ENCODE measurements at places on chromosomes 11 and 22. TPM values are rescaled to one million over a fixed set of nuclear protein-coding genes. Genes with fewer than 3 reads are reported as not detected.

C11orf91 gene
- total RNA-seq: 1.4 TPM

MICAL2 gene
- 222 TPM for total RNA-seq

OR2AT4 gene
- total RNA-seq: not detected

ROBO4 gene
- 474 TPM for total RNA-seq

FGF3 gene
- not detected for total RNA-seq

EI24 gene
- total RNA-seq: 119 TPM

APOA5 gene
- total RNA-seq: not detected

OR10D3 gene
- not detected for total RNA-seq

MAPK8IP2 gene
- total RNA-seq: 0.37 TPM

CLDN5 gene
- total RNA-seq: 198 TPM

CCDC87 gene
- 0.28 TPM for total RNA-seq

LUZP2 gene
- total RNA-seq: 0.07 TPM

CSKMT gene
- total RNA-seq: 28.4 TPM

NLRP6 gene
- not detected for total RNA-seq

SYNGR1 gene
- 3.7 TPM for total RNA-seq

TEX54 gene
- not detected for total RNA-seq

OR10G8 gene
- total RNA-seq: not detected

TANGO2 gene
- total RNA-seq: 33.2 TPM

EFCAB6 gene
- 0.32 TPM for total RNA-seq

RFPL1 gene
- not detected for total RNA-seq

KLHL35 gene
- total RNA-seq: 1.2 TPM

RTN4RL2 gene
- total RNA-seq: 0.83 TPM

OR10G4 gene
- total RNA-seq: not detected

FGF4 gene
- not detected for total RNA-seq

SLC22A6 gene
- not detected for total RNA-seq

SPINDOC gene
- total RNA-seq: 51.5 TPM

PDE2A gene
- 14.8 TPM for total RNA-seq

MED19 gene
- 25.1 TPM for total RNA-seq

SLCO2B1 gene
- not detected for total RNA-seq

P2RX6 gene
- total RNA-seq: not detected

OR4C15 gene
- not detected for total RNA-seq

KRTAP5-10 gene
- not detected for total RNA-seq

CREB3L1 gene
- total RNA-seq: 0.78 TPM

PTPRCAP gene
- not detected for total RNA-seq

APOBEC3H gene
- total RNA-seq: not detected

DGAT2 gene
- 0.55 TPM for total RNA-seq

SHISA8 gene
- not detected for total RNA-seq

UCP3 gene
- total RNA-seq: 1.3 TPM

RASGRP2 gene
- total RNA-seq: 2.3 TPM

NRXN2 gene
- not detected for total RNA-seq

CSF2RB gene
- total RNA-seq: 20.6 TPM

Measured in endothelial cell of umbilical vein (primary cell).